Activated CD8-positive, alpha-beta memory T cell treated with anti-CD3 and anti-CD28 coated beads, Interleukin-2, amount 50 U/mL, for 4 hours (primary cell): ENCODE measurements at places on chromosomes 4 and X.

GRCh38 chr4:123731035-123731434 is 334.4 kb downstream of the SPRY1 start:
- DNase-seq = no peak

GRCh38 chr4:123364906-123365305 is 31.7 kb upstream of the SPRY1 start:
- DNase-seq = no peak

- no peak for DNase-seq
Measured at GRCh38 chr4:111959222-111959621, 186.0 kb upstream of the FAM241A start.

GRCh38 chr4:164482758-164483157 is 271.2 kb upstream of the SMIM31 start:
- no peak for DNase-seq

DNA sequence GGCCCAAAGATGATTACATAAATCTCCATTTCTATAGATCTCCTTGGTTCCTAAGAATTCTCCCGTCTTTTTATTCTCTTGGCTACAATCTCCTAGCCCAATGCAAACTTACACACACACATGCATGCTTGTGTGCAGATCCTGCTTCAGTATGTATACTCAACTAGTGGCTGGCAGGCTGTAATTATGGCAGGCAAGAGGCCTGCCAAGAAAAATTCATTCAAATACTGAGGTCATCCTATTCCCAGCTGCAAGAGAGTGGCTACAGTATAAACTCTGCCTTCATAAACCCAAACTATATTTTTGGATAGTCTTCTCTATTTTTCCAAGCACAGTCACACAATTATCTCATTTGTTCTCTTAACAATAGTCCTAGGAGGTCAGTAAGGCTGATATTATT is 95.2 kb downstream of the SHROOM4 start:
- no peak for DNase-seq

DNA sequence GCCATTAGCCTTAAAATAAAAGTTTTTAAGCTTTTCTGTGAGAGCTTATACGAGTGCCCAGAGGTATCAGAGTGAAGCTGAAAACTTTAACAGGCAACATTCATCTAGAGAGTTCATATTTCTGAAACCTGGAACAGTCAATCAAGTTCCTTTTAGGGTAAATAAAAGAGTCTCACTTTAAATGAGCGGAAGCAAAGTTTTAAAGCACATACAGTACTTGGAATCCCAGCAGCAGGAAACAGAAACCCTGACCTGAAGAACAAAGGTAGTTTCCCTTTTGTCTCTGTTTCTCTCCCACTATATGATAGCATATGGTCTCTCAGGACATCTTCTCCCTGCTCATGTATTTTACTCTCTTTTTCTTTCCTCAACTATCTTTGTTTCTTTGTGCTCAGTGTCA is 153.0 kb downstream of the ASB9 start:
- no peak for DNase-seq

DNA sequence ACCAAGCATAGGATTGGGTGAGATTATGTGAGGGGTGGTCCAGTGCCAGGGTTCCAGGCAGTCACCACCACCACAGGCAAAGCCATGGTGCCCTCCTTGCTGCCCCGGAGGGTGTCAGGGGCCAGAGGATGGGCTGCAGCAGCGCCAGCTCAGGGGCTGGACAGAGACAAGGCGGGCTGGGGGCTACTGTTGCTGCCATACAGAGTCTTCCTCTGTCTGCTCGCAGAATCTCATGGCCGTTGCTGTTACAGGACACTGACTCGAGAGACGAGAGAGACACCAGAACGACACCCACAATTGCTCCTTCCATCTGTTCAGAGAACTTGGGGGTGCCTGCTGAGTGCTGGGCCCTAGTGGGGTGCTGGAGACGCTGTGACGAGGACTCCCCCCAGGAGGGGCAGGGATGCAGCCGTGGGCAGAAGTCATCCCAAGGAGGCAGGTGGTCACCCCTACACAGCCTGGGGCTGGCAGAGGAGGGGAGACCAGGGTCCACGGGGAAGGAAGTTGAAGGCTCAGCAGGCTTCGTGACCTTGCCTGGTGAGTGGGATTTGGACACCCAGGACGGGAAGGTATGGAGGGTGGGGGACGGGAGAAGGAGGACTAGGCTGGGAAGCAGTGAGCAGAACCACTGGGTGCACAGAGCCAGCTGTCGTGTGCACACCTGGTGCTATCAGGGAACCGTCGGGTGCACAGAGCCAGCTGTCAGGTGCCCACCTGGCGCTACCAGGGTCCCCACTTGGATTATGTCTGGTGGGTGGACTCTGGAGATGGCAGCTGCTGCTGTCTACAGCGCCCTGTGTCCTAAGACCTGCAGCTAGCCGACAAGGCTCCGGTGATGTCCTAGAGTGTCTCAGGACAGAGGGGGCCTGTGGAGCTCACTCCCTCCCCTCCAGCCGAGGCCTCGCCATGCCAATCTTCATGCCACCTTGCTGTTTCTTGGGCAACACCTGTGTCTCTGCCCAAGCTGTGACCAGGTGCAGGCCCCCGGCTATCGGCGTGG is 43.9 kb upstream of the HMX1 start:
- DNase-seq = no peak

DNA sequence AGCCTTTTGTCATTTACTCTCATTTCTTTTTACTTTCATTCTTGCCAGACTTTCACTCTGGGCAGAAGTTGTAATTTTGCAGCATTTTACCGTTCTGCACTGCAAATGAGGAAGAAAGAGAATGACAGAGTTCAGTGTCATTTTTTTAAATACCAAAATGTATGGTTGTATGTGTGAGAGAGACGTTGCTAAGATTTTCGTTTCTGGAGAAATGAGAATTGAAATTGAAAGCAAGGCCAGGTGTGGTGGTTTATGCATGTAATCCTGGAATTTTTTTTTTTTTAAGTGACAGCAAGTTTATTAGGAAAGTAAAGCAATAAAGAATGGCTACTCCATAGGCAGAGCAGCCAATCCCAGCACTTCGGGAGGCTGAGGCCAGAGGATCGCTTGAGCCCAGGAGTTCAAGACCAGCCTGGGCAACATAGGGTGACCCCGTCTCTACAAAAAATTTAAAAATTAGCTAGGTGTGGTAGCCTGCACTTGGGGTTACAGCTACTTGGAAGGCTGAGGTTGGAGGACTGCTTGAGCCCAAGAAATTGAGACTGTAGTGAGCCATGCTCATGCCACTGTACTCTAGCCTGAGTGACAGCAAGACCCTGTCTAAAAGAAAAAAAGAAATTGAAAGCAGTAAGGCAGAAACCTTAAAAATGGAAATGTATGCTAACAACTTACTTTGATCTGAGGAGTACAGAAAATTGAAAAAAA is 12.9 kb downstream of the DCK start:
- DNase-seq = no peak

GRCh38 chrX:119870626-119871131 is 854 bp downstream of the RNF113A start:
- no peak for DNase-seq

DNA sequence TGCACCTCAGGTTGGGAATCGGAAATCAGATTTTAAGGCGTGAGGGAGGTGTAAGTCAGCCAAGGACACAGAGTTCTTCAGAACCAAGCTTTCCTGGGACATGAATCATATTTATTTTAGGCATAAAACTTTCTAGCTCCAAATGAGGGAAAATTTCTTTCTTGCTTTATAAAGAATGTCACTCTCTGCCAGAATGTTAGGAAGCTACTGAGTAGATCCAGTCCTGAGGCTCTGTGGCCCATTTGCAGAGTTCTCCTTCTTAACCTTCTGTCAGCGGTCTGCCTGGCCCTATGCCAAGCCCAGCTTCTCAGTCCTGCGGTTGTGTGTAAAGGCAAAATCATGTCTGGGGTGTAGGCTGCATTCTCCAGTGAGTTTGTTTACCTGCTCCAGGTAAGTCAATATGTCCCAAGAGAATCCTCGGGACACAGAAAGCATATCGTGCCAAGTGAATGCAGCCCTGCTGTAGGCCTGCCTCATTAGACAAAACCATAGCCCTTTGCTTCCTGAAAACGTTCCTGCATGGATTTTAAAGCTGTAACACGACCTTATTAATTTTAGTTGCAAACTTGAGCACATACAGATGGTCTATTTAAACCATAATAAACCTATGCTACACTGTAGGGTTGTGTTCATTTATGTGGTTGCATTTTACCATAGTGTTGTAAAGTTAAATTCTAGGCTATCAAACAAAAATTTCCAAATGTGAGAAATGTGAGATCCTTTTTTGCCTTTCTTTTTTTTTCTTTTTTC is 29.2 kb upstream of the CCNI start:
- no peak for DNase-seq

GRCh38 chr4:143882892-143883291 is 22.5 kb downstream of the GYPE start:
- DNase-seq = no peak

DNA sequence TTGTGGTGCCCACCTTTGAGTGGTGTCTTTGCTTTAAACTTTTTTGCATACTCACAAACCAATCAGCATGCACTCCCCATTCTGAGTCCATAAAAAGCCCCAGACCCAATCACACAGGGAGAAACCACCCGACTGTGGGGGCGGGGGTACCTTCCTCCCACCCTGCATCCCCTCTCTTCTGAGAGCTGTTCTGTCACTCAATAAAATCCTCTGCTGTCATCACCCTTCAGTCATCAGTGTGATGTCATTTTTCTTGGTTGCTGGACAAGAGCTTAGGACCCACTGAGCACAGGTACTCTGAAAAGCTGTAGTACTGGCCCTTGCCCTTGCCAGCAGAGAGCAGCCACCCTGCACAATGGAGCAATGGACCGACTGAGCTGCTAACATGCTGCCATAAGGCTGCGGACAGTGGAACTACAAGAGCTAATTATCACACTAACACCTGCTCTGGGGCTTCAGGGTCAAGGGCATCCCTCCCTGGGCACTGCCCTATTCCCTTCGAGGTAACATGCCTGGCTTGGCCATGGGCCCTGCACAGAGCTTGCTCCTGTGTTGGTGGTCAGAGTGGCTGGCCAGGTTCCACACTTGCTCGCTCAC is 62.9 kb upstream of the PGRMC2 start:
- DNase-seq = no peak

- DNase-seq = no peak
Measured at GRCh38 chr4:177066746-177067145, 242.9 kb upstream of the NEIL3 start.

GRCh38 chr4:37437163-37437562 is 192.6 kb downstream of the NWD2 start:
- no peak for DNase-seq

DNA sequence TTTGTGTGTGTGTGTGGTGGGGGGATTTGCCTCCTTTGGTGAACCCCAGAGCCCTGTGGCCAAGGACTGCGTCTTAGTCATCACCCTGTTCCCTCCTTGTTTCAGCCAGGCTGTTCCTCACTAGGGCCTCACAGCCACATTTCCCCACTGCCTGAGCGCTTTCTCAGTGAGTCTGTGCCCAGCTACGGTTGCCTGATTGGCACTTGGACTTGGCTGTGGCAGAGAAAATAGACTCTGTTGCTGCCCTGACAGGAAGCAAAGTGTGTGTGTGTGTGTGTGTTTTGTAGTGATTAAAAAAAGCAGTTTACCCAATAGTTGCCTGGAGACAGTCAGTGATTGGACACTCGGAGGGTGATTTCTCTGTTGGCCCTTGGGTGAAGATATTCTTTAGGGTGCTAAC is 113.0 kb downstream of the UCHL1 start:
- DNase-seq = no peak

GRCh38 chrX:17814557-17814956 is 46.5 kb downstream of the RAI2 start:
- DNase-seq = no peak

GRCh38 chr4:155657169-155657568 is 9.5 kb upstream of the GUCY1A1 start:
- DNase-seq = no peak

GRCh38 chr4:182264139-182264752 is 21.0 kb downstream of the TENM3 start:
- DNase-seq = no peak

- DNase-seq = no peak
Measured at GRCh38 chrX:124502166-124502565, 155.8 kb downstream of the SH2D1A start.

DNA sequence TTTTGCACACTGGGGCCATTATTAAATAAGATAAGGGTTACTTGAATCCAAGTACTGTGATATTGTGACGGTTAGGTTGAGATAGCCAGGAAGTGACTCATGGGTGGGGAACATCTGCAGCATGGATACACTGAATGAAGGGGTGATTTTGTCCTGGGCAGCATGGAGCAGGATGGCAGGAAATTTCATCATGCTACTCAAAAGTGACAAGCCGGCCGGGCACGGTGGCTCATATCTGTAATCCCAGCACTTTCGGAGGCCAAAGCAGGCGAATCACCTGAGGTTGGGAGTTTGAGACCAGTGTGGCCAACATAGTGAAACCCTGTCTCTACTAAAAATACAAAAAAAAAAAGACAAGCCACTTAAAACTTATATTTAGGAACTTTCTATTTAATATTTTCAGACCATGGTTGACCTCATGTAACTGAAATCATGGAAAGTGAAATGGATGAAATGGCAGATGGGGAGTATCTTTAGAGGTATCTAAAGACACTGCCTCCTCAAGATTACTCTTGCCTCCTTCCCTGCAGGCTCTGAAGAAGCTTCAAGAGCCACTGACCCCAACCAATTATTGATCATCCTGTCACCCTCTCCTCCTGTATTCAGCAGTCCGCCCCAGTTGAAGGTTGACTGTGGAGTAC is 3.9 kb upstream of the TRIM60 start:
- DNase-seq = no peak

DNA sequence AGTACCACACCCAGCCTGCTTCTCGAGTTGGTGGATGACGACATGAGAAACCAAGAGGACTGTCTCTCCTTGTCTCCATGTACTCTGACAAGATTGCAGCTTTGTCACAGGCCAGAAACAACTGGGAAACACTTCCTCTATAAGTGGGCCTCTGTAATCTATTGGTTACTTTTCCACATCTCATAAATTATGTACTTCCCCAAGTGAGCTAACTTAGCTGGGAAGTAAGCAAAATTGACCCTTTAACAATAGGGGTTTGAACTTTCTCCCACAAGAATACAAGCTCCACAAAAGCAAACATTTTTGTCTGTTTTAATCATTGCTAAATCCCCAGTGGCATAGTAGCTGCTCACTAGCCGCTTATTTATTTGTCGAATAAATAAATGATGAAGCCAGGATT is 14.1 kb upstream of the USO1 start:
- no peak for DNase-seq

GRCh38 chr4:89242864-89243732 is 64.5 kb downstream of the GPRIN3 start:
- no peak for DNase-seq

GRCh38 chrX:129108936-129109335 is 414.4 kb downstream of the SMARCA1 start:
- DNase-seq = no peak

DNA sequence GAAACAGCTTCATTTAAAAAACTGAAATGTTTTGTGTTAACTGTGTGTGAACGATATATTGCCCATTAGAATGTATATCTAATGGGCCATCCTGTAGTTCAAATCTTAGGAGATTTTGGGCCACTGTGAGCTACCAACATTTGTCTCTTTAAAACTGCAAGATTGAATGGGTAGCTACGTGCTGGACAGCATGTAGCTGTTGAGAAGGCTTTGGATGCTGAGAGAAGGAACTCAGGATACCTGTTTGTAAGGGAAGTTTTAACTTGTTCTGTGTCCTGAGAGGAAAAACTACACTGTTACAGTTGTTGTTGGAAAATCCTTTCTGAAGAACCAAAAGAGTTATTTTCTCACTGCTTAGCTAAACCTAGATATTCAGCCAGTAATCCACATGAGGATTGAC is 45.9 kb downstream of the PDLIM5 start:
- no peak for DNase-seq

GRCh38 chr4:93414041-93414550 is 414.5 kb upstream of the ATOH1 start:
- DNase-seq = no peak

- DNase-seq = no peak
Measured at GRCh38 chr4:103923551-103923950, 203.8 kb upstream of the TACR3 start.

GRCh38 chr4:70713453-70714078 is 8.2 kb upstream of the RUFY3 start:
- DNase-seq = no peak
